ENCODE measurements at places on chromosomes 16 and 17.

DNA sequence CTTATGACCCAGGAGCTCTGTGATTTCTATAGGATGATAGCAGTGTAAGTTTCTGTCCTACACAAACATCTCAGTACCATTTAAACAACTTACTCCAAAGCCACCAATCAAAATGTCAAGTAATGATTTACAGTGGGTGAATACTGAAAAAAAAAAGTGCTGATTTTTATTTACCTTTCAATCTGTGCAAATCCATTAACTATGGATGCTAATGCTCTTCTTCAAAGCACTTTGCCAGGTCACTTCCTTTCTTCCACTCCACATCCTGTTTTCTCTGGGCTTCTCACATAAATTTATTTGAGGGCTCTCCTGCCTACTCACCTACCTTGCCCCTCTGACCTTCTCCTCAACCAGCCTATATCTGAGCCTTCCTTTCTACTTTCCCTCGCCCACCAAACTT, 101.6 kb downstream of the SKAP1 start:
- DNase-seq, result no peak

DNA sequence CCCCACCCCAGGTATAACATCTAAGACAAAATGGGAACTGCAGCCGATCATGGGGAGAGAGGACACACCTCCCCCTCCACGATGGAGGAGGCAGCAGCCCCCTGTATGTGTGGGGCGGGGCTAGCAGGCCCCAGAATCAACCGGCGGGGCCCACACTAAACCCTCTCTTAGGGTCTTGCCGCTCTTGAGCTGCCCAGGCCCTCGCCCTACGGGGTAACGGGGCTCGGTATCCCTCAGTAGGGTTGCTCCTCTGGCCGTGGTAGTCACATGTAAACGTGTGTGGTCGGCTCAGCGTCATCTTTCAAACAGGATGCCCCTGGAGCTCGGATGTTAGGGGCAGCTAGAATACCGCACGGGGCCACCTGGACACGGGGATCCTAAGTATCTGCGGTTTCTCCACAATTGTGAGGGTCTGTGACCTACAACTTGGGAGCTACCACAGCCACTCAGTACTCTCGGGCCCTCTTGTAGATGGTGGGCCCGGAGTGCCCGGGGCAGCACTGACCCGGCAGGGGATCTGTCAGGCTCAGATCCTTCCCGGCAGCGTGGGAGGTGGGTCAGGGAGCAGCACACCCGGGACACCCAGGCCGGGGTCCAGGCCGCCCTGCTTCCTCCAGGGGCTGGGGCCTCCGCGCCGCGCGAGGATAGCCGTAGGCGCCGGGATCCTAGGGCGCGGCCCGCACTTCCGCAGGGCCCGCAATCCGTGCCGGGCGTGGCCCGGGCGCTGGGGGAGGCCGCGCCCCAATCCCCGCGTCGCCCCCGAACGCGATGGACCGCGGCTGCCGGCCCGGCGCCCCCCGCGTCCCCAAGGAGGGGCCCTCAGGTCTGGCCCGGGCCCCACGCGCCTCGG, 781 bp downstream of the ARHGDIA start:
- no peak for DNase-seq

- DNase-seq, result peak; percentile 28
These were observed 1.8 kb downstream of the SOX8 start for GRCh38 chr16:983044-984030.

DNA sequence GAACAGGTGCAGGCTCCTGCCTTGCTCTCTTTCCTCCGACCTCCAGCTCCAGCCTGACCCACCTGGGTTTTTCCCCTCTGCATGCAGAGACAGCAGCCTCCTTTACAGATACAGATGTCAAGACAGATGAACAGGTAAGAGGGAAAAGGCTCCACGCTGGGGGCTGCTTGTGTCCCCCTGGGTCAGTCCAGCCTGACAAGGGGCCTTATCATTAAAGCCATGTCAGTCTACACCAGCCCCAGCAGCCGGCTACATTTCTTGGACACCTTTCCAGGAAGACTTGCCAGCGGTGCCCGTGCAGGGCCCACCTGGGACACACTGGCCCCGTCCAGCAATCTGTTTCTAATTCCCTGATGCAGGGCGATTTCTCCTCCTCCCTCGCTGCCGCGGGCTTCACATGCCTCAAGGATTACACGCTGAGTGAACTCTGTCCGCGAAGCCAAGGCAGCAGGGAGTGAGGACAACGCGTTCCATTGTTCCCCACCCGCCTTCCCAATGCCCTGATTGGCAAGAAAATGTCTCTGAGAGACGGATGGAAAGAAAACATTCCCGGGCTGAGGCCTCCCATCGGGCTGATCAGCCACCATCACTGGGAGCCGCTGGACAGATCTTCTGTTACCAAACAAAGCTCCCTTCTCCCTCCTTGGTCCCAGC, 184.7 kb downstream of the C16orf95 start:
- no peak for DNase-seq

GRCh38 chr16:11079652-11080187, 135.4 kb downstream of the CLEC16A start:
- no peak for DNase-seq

DNA sequence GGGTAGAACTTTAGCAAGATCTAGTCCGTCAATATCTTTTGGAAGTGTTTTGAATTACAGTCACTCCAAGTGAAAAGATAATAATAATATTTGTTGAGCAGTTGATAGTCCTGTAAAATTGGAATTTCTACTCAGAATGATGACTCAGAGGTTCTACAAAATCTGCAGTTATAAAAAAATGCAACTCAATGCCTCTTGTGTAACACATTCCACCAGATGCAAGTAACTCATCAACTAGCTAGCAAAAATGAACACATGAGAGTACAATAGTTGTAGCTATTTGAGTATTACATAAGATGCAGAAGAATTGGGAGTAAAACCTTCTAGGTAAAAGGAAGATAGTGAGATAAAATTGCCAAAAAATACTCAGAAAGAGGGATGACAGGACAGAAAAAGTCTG, 177.2 kb downstream of the CDH8 start:
- DNase-seq, result no peak

DNA sequence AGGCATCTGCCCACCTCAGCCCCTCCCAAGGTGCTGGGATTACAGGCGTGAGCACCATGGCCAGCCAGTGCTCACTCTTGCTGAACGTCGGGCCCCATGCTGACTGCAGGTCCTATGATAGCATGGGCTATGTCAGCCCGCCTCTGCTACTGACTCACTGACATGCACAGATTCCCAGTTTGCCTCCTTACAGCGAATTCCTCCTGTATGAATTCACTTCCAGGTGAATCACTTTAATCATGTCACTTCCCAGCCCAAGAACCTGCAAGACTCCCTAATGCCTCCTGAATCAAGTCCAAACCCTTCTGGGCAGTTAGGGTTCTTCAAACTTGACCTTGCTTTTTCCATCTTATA, 16.1 kb upstream of the UBTF start:
- no peak for DNase-seq

- no peak for DNase-seq
These were observed 1.8 kb downstream of the HMOX2 start for GRCh38 chr16:4477966-4478365.

DNA sequence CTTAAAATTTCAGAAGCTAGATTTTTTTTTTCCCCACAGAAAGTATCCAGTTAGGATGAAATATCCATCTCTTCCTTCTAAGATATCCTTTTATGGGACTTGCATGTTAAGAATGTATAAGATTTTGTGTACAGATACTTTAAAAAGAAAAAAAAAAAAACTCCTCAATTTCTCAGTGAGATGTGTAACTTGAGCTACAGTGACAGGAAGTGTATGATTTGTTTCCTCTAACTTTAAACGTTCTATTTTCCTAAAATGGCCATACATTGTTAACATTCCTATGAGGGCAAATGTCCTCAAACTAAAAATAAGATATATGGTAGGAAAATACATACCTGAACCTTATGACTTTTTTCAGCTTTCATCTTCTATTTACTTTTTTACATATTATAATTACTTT, 8.9 kb downstream of the FBXO47 start:
- no peak for DNase-seq

DNA sequence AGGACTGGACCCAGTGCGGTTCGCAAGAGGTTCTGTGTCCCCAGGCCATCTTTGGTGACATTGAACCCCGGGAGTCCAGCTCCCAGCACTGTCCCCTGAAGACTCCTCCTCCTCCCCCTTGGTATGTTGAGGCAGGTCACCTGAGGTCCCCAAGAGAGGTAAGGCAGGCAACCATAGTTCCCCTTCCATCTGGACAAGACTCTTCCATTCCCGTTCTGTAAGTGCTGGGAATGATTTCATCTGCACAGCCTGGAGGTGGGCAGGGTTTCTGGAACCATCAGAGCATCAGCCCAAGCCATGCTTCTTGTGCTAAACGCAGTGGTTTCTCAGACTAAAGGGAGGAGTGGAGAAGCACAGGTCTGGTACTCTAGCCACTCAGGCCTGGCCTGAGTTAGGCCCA, 24.9 kb downstream of the COPZ2 start:
- no peak for DNase-seq

Measured in amygdala (tissue), 56 donors.